Activated gamma-delta T cell treated with anti-CD3 and anti-CD28 coated beads, Interleukin-2, amount 50 U/mL, for 16 hours (primary cell): ENCODE measurements at places on chromosomes 6 and 20.

- DNase-seq: no peak
Measured at GRCh38 chr20:23641936-23642751, 4.4 kb upstream of the CST3 start.

GRCh38 chr6:23704479-23705052 lies 421.4 kb upstream of the NRSN1 start:
- DNase-seq: no peak

DNA sequence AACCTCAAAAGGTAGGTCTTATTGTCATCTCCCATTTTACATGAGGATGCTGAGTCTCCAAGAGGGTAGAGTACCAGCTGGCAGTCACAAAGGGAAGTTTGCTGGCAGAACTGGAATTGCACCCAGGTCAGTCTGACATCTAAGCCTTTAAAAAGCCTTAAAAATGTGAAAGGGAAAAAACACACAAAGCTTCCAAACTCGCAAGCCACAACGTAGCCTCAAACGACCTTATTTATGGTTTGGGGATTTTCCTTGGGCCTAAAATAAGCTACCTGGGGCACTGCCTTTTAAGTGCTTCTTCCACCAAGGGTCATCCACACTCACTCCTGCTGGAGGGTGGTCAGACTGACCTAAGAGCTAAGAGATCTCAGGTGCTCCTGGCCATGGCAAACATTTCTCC lies 2.1 kb downstream of the MBOAT1 start:
- no peak for DNase-seq

- DNase-seq: no peak
Measured at GRCh38 chr6:149079911-149080491, 237.5 kb upstream of the TAB2 start.
